ENCODE measurements at places on chromosomes 12 and 14.
A peak's percentile ranks its signal among the peaks of the same experiment; 100 is the strongest.

DNA sequence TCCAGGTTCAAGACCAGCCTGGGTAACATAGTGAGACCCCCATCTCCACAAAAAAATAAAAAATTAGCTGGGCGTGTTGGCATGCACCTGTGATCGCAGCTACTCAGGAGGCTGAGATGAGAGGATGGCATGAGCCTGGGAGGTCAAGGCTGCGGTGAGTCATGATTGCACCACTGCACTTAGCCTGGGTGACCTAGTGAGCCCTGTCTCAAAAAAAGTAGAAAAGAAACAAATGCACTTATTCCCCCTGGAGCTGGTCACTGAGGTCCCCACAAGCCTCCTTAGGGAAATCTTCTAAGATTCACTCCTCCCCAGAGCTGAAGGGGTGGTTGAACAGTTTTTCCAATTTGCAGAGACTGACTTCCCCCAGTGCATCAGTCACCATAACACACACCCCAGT is 1.6 kb downstream of the CD9 start:
- DNase-seq: no peak

GRCh38 chr12:131611416-131612091 is 99.3 kb upstream of the SFSWAP start:
- no peak for DNase-seq

- DNase-seq: no peak
These were observed 234.4 kb upstream of the CLEC14A start for GRCh38 chr14:38490273-38490672.

GRCh38 chr12:6961695-6962284 is 8.7 kb downstream of the PHB2 start:
- no peak for DNase-seq

GRCh38 chr12:116455540-116456329 is 103.4 kb upstream of the MAP1LC3B2 start:
- no peak for DNase-seq

GRCh38 chr14:32185097-32185496 is 16.7 kb upstream of the RNU6-7 start:
- no peak for DNase-seq

DNA sequence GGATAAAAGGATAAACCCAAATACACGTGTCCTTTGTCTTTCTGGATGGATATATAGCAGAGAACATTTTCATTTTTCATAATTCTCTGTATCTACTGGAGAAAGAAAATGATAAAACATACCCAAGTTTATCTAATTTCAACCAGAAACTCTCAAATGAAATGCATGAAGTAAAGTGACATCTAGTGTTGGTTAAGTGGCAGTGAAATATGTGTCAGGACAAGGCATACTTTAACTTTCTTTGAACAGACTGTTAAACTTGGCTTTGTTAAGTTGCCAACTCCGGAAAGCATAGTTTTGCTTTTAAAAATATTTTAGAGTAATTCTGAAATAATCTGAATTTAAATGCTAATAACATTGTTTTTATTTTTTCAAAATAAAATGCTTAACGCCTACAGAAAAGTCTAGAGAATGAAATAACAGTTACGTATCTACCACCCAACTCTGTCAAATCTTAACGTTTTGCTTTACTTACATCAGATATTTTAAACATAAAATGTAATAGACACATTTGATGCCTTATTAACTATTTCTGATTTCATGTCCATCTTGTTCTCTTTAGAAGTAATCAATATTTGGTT is 25.2 kb upstream of the NTN4 start:
- no peak for DNase-seq

GRCh38 chr12:66024949-66025348 is 105.6 kb downstream of the LLPH start:
- no peak for DNase-seq

DNA sequence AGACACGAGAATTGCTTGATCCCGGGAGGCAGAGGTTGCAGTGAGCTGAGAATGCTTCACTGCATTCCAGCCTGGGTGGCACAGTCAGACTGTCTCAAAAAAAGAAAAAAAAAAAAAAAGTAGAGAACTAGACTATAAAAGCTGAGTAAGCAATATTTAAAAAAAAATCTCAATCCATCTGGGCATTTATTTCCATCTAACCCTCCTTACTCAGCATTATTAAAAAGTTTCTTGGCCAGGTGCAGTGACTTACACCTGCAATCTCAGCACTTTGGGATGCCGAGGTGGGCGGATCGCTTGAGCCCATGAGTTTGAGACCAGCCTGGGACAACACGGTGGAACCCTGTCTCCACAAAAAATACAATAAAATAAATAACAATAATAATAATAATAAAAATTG is 4.5 kb downstream of the SUPT16H start:
- DNase-seq: no peak

DNA sequence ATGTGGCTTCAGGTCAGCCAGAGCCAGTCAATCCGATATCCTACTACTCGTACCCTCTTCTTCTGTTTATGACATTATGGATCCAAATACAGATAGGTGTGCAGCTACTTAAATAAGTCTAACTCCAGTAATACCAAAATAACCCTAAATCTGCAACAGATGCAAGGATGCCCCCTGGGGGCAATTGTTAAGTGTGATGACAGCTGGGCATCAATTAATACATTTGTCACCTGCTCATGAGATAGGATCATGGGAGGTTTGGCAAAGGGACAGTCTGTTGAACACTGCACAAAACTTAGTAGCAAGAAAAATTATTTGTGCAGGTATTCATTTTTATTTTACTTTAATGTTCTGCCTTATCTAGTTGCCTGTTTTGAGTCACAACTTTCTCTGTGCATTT is 83.2 kb downstream of the SLC38A6 start:
- DNase-seq: no peak

- peak; percentile 75 for DNase-seq
These were observed 612 bp downstream of the PPTC7 start for GRCh38 chr12:110582276-110583136.

DNA sequence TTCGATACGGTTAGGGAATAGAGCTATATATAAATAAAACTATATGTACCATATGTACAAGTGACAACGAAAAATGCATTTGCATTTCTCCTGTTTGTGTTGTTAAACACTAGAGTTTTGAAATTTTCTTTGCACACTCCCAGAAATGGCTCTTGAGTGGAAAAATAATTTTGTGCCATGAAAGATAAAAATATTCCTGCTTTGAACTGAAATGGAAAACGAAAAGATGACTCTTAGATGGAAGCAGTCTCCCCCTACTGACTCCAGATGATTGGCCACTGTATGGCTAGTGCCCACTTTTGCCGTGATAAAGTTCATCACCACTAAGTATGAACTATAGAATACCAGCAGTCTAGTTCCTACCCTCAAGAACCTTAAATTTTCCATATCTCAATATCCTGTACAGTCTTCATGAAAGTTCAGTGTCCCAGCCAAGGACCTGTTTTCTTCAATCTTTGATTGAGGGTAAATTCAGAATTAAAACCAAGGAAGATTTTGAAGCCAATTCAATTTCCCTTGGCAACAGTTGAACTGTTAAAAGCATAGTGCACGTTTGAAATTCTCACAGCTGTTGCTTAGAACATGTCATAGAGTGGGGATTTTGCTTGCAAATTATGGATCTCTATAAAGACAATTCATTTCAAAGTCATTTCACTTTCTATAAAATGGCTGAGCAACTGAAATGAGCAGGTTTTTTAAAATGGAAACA is 1.6 kb upstream of the PPP2R5E start:
- no peak for DNase-seq

DNA sequence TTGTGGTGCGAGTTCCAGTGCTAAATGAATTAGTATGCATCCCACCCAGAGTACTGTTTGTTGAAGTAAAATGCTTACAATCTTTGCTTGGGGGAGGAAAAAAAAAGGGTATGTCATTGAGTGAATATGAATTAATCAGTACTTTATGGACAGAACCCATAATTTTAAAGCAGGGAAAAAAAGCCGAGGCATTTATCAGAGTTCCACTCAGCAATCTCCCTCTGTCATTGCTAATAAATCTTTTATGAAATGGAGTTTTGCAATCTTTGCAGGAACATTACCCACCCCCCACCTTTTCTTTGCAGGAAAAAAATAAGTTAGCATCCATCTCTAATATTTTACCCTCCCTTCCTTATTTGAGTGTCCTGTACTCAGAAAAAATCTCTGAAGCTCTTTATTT is 127.9 kb upstream of the TMPO start:
- DNase-seq: no peak

- DNase-seq: no peak
These were observed 16.2 kb downstream of the PSMC1 start for GRCh38 chr14:90272523-90272922.

DNA sequence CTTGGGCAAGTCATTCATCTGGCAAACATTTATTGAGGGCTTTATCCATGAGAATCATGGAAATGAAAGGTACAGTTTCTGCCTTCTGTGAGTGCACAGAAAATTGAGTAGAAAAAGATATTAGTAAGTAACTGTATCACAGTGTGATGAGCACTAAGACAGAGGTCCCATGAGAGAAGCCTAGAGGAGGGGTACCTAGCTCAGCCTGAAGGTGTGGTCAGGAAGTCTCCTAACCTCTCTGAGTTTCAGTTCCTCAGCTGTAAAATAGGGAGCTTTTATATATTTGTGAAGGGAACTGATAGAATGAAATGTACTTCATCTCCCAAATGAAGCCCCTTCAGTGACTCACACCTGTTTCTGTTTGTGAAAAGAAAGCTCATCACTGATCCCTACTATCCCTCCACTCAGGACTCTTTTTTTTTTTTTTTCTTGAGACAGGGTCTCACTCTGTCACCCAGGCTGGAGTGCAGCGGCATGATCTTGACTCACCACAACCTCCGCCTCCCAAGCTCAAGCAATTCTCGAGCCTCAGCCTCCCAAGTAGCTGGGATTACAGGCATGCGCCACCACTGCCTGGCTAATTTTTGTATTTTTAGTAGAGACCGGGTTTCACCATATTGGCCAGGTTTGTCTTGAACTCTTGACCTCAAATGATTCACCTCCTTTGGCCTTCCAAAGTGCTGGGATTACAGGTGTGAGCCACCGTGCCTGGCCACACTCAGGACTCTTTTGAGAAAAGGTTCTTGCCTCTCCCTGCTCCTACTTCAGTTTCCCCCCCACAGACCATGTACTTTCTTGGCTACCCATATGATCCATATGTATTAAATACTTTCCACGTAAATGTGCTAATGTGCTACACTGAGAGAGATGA is 93.7 kb upstream of the FUT8 start:
- DNase-seq: no peak

DNA sequence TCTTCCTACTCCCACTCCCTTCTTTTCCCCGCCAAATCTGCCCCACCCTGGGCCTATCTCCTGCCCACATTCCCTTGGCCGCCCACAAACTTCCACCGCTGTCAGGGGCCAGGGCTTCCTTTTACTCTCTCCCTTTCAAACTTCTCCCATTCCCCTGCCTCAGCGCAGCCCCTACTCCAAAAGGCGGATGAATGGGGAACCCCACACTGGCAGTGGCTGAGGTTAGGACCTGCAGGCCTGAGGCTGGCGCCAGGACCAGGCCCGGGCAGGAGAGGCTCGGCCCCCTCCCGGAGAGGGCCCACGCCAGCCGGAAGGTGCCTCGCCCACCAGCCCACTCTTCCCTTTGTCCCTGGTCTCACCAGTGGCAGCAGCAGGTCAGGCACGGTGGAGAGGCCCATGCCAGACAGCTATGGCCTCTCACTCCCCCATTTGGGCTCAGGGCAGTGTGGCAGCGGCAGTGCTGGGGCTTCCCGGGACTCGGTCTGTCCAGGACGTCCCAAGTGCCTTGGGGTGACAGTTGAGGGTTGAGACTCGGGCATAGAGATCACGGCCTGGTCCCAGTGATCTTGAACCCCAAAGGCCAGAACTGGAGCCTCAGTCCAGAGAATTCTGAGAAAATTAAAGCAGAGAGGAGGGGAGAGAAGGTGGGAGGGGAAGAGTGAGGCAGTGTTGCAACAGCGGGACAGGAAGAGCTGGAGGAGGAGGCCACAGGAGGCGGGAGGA is at the start of gene TNFRSF1A:
TSS of gene TNFRSF1A (minus strand) at position 660 of the 723 bp plus-strand sequence. CDS start at position 398, 262 bp downstream.
- no peak for DNase-seq

DNA sequence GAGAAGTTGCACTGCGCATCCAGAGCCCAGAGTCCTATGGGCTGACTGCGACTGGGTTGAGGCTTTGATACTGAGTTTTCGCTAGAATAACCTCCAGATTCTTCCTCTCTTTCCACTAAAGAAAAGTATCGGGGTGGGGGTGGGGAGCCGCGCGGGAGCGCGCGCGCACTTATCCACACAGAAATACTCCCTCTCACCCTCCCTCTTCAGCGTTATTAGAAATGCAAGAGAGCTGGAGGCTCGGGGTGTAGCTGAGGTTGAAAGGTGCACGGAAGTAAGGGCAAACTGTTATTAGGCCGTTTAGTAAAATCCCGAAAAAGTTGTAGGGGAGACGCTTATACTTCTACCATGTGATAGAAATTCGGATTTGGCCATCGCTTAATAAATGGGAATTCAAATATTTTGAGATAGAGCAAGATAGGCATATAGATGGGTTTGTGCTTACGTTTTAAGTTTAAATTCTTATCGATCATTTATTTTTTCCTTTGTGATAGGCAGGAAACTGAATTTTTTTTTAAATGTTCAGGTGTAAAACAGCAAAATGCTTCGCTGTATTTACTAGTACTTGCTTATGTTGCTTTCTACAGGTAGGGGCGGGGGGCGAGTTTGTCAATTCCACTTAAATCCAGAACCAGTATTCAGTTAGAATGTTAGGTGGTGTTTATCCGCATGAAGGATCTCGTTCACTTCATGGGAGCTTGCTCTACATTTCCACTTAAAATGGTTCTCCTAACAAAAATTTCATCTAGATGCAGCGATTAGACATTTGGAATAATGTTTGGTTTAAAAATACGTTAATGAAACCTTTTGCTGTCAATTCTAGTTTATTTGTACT is 1.1 kb downstream of the ARHGAP5 start:
- peak; percentile 6 for DNase-seq

- no peak for DNase-seq
These were observed 72.5 kb downstream of the ITPK1 start for GRCh38 chr14:93042968-93043940.

GRCh38 chr14:69543341-69544115 is 31.1 kb downstream of the CCDC177 start:
- no peak for DNase-seq

DNA sequence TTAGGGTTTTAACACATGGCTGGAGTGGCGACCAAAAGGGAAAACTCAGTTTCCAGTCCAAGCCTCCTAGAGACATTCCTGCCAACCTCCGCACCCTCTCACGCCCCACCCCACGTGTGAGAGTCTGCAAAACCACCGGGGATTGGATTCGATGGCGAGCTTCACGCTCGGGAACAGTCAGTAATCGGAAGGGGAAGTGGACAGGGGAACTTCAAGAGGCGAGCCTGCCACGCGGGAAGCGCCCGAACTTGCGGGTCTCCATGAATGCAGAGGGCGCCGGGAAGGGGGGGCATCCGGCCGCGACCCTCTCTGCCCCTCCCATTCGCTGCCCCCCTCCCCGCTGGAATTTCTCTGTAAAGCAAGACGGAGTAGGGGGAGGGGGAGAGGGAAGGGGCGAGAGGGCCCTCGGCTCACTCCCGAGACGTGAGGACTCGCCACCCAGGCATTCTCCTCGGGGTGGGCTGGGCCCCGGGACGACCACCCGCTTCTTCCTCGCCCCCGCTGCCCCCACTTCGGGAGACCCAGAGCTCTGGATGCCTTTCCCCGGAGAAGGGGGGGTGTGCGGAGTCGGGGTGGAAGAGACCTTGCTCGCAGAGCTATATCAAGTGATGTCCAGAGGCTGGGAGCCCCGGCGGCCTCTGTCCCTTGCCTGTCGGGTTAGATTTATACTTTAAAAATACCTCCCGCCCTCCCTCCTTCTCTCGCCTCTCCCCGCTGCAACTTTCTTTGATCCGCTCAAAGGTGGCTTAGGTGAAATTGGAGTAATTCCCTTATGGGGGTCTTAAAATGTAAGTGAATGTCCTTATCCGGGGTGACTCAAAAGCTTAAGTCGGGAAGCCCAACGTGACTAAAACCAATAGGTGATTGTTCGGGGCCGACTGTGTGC is 2.5 kb upstream of the CCND2 start:
- DNase-seq: peak; percentile 46

GRCh38 chr14:68477110-68477455 is 315.8 kb downstream of the ZFP36L1 start:
- no peak for DNase-seq

All from stimulated activated CD4-positive, alpha-beta T cell treated with anti-CD3 and anti-CD28 coated beads, TNF-alpha, amount 100 ng/mL, for 4 hours (primary cell).